ENCODE measurements at places on chromosomes 11 and 22.

DNA sequence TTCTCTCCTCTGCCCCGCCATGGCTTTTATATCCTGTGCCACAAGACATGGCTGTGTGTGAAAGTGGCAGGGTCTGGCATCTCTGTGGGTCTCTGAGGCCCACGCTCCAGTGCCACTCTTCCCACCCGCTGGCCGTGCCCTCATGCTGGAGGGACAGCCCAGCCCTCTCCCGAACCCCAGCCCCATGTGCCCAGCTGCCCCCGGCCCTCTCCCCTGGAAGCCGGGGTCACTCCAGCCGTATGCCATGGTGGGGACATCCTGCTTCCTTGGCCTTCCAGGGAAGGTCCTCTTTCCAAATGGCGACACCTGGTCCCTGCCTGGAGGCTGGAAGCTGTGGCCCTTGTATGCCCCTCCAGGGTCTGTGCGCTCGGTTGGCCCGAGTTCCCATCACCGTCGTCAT is 63.3 kb upstream of the PPP6R3 start:
- peaks cover 4% of the 10 kb centered on the region for H3K27me3 ChIP-seq
- H3K36me3 ChIP-seq, result peaks cover 16% of the 10 kb centered on the region
- no peak overlapping the region for H3K27ac ChIP-seq
- no peak overlapping the region for H3K4me3 ChIP-seq
- H3K4me1 ChIP-seq, result peaks cover 20% of the 10 kb centered on the region
- no peak for DNase-seq

- DNase-seq, result peak; percentile 38
- peaks cover 15% of the 10 kb centered on the region for H3K27me3 ChIP-seq
- H3K4me1 ChIP-seq, result peaks cover 7% of the 10 kb centered on the region
- peaks cover 5% of the 10 kb centered on the region for H3K36me3 ChIP-seq
Measured at GRCh38 chr11:62842171-62842741, 2.9 kb upstream of the WDR74 start.

- H3K4me1 ChIP-seq, result peaks cover 27% of the 10 kb centered on the region
- H3K27ac ChIP-seq, result no peak overlapping the region
- no peak for DNase-seq
- peaks cover 9% of the 10 kb centered on the region for H3K36me3 ChIP-seq
Measured at GRCh38 chr11:120911943-120912342, 112.0 kb upstream of the TBCEL start.

- no peak overlapping the region for H3K27ac ChIP-seq
- H3K4me3 ChIP-seq, result no peak overlapping the region
- DNase-seq, result no peak
- H3K27me3 ChIP-seq, result peaks cover 1% of the 10 kb centered on the region
- H3K4me1 ChIP-seq, result peaks cover 4% of the 10 kb centered on the region
Measured at GRCh38 chr22:24093855-24094254, 82.8 kb downstream of the CABIN1 start.

- DNase-seq, result no peak
- no peaks in the 10 kb centered on the region for H3K36me3 ChIP-seq
- H3K27me3 ChIP-seq, result no peaks in the 10 kb centered on the region
- H3K4me3 ChIP-seq, result no peak overlapping the region
- H3K27ac ChIP-seq, result no peak overlapping the region
Measured at GRCh38 chr11:3886985-3887384, 31.5 kb downstream of the STIM1 start.

GRCh38 chr11:83175815-83176214 is 17.7 kb upstream of the ANKRD42 start:
- peaks cover 16% of the 10 kb centered on the region for H3K36me3 ChIP-seq
- H3K27ac ChIP-seq, result no peak overlapping the region
- no peak overlapping the region for H3K4me3 ChIP-seq

GRCh38 chr11:35237860-35238715 is 99.1 kb downstream of the CD44 start:
- H3K27ac ChIP-seq, result no peak overlapping the region
- H3K4me1 ChIP-seq, result peaks cover 3% of the 10 kb centered on the region
- H3K36me3 ChIP-seq, result no peaks in the 10 kb centered on the region
- H3K4me3 ChIP-seq, result no peak overlapping the region

- no peak for DNase-seq
- no peaks in the 10 kb centered on the region for H3K27me3 ChIP-seq
- no peak overlapping the region for H3K27ac ChIP-seq
Measured at GRCh38 chr22:40911772-40912171, 39.4 kb upstream of the RBX1 start.

DNA sequence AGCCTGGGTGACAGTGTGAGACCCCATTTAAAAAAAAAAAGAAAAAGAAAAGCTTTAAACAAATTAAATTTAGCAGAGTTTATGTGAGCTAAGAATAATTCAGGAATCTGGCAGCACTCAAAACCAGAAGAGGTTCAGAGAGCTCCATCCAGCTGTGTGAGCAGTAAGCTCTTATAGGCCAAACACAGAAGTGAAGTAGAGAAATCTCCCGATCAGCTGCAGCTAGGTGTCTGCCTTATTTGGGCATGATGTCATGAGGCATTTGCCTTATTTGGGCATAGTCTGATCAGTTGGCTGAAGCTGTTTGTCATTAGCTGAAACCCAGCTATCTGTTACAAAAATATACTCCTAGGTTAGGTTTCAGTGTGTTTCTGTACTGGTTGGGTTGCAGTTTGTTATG is 8.2 kb downstream of the MS4A15 start:
- H3K27me3 ChIP-seq, result peaks cover 6% of the 10 kb centered on the region

GRCh38 chr11:1837171-1838076 is 1.4 kb upstream of the TNNI2 start:
- H3K4me3 ChIP-seq, result no peak overlapping the region
- H3K27me3 ChIP-seq, result peaks cover 1% of the 10 kb centered on the region
- peak; percentile 75 for DNase-seq
- no peaks in the 10 kb centered on the region for H3K4me1 ChIP-seq
- no peaks in the 10 kb centered on the region for H3K36me3 ChIP-seq

GRCh38 chr11:79922641-79923040 is 481.8 kb upstream of the TENM4 start:
- H3K36me3 ChIP-seq, result no peaks in the 10 kb centered on the region
- H3K27me3 ChIP-seq, result no peaks in the 10 kb centered on the region
- H3K4me1 ChIP-seq, result no peaks in the 10 kb centered on the region
- DNase-seq, result no peak
- H3K27ac ChIP-seq, result no peak overlapping the region
- H3K4me3 ChIP-seq, result no peak overlapping the region

DNA sequence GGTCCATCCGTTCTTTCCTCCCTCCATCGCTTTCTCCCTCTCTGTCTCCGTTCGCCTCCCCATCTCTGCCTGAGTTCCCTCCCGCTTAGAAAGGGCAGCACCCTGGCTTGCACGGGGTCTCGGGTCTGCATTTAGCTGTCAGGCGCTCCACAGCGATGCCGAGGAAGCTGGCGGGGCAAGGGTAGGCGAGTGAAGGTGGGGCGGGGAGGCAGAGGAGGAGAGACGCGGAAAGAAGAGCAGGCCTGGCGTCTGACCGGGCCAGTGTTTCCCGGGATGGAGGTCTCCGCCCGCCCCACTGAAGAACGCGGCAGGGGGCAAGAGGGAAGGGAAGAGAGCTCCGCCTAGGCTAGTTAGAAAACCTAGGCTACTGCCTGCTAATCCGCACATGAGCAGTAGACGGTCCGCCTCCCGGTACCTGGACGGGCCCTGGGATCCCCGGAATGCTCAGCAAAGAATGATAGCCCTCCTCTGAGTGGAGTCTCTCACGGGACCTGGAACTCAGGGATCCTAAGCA is 3922.5 kb upstream of the OR11H1 start:
- peaks cover 17% of the 10 kb centered on the region for H3K36me3 ChIP-seq
- H3K4me1 ChIP-seq, result no peaks in the 10 kb centered on the region

DNA sequence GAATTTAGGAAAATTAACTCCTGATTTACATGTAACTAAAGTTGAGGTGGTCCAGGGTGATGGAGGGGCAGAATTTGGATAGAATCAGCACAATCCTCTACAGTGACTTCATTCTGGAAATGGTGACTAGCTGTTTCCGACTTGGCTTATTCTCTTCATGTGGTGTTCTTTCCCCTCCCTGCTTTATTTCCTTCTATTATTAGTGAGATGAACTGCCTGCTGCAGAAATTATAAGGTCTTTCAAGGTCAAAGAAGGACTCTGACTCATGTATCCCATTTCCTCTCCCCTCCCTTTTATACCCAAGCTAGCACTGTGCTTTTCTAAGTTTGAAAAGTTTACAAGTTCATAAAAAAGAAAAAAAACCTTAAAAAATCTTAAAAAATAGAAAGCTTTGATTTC is 12.2 kb upstream of the MRPL17 start:
- H3K27me3 ChIP-seq, result peaks cover 2% of the 10 kb centered on the region
- H3K4me1 ChIP-seq, result peaks cover 7% of the 10 kb centered on the region
- no peaks in the 10 kb centered on the region for H3K36me3 ChIP-seq
- H3K4me3 ChIP-seq, result no peak overlapping the region

DNA sequence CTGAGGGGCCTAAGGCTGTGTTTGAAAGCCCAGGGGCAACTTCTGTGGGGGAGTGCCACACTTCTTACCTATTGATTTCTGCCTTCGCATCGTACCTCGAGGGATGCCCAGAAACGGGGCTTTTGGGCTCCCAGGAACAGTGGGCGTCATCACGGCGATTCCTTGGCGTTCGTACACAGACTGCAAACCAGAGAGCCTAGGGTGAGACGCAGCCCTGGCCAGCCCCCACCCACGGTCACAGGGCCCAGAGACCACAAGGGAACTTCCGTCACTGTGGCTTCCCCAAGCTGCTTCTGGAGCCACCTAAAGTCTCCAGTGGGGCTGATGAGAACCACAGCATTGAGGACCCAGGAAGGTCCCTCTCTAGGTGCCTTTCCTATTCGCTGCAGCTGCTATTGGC is 91.9 kb downstream of the CTTN start:
- H3K27me3 ChIP-seq, result no peaks in the 10 kb centered on the region
- no peak for DNase-seq
- no peaks in the 10 kb centered on the region for H3K4me1 ChIP-seq
- H3K4me3 ChIP-seq, result no peak overlapping the region
- H3K36me3 ChIP-seq, result peaks cover 8% of the 10 kb centered on the region

GRCh38 chr11:110991661-110992355 is 253.7 kb upstream of the POU2AF2 start:
- no peaks in the 10 kb centered on the region for H3K27me3 ChIP-seq
- H3K36me3 ChIP-seq, result no peaks in the 10 kb centered on the region
- H3K4me3 ChIP-seq, result no peak overlapping the region
- H3K4me1 ChIP-seq, result no peaks in the 10 kb centered on the region

GRCh38 chr11:9277176-9277575 is 12.0 kb upstream of the DENND5A start:
- H3K36me3 ChIP-seq, result peaks cover 3% of the 10 kb centered on the region
- H3K27me3 ChIP-seq, result peaks cover 2% of the 10 kb centered on the region
- H3K4me3 ChIP-seq, result no peak overlapping the region
- H3K4me1 ChIP-seq, result peaks cover 5% of the 10 kb centered on the region

GRCh38 chr22:47251911-47252310 is 489.5 kb downstream of the TBC1D22A start:
- no peak overlapping the region for H3K27ac ChIP-seq
- no peak overlapping the region for H3K4me3 ChIP-seq
- no peak for DNase-seq
- peaks cover 12% of the 10 kb centered on the region for H3K36me3 ChIP-seq
- H3K4me1 ChIP-seq, result no peaks in the 10 kb centered on the region

- H3K27me3 ChIP-seq, result peaks cover 14% of the 10 kb centered on the region
- H3K36me3 ChIP-seq, result peaks cover 11% of the 10 kb centered on the region
- DNase-seq, result no peak
- no peak overlapping the region for H3K4me3 ChIP-seq
- H3K27ac ChIP-seq, result no peak overlapping the region
Measured at GRCh38 chr22:20223421-20224255, 44.5 kb downstream of the RTN4R start.

DNA sequence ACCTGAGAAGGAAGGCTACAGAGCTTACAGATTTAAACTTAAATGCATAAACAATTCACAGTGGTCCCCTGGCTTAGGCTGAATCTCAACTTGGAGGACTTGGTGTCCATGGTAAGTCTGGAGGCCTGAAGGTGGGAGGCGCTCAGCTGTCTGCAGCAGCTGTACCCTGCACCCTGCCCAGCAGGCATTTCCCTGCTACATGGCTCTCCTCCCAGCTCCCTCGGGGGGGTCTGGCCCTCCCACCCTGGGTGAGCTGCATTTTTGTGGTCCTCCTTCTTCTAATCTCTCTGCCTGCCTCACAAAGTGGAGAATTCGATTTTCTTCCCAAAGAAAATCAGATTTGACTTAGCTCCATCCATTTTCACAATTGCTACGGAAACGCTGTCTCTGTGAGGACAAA is 273.2 kb downstream of the KIRREL3 start:
- no peak for DNase-seq
- H3K4me3 ChIP-seq, result no peak overlapping the region
- H3K4me1 ChIP-seq, result peaks cover 26% of the 10 kb centered on the region
- H3K36me3 ChIP-seq, result no peaks in the 10 kb centered on the region

GRCh38 chr22:17368554-17369438 is 464 bp upstream of the CECR2 start:
- peak; percentile 74 for DNase-seq
- H3K27ac ChIP-seq, result peak overlapping the region; percentile 95
- H3K27me3 ChIP-seq, result peaks cover 17% of the 10 kb centered on the region
- peaks cover 18% of the 10 kb centered on the region for H3K36me3 ChIP-seq
- peaks cover 38% of the 10 kb centered on the region for H3K4me1 ChIP-seq

DNA sequence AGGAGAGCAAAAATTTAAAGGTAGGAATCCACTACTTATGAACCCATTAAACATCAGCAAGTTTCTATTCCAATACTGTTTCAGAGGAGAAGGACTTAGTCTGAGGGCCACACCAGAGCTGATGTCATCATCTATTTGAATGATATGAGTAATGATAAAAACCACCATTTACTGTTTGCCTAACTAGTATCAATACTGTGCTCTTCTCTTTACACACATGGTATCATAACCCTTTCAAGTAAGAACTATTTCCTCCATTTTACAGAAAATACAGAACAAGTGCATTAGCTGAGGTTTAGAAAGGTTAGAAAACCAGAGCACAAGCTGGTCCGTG is 651.3 kb upstream of the KIRREL3 start:
- H3K27me3 ChIP-seq, result no peaks in the 10 kb centered on the region
- no peak overlapping the region for H3K27ac ChIP-seq
- DNase-seq, result no peak
- H3K4me1 ChIP-seq, result peaks cover 3% of the 10 kb centered on the region

GRCh38 chr11:82686211-82686610 is 47.5 kb downstream of the FAM181B start:
- no peaks in the 10 kb centered on the region for H3K36me3 ChIP-seq
- no peak for DNase-seq
- H3K27ac ChIP-seq, result no peak overlapping the region
- H3K4me1 ChIP-seq, result no peaks in the 10 kb centered on the region

DNA sequence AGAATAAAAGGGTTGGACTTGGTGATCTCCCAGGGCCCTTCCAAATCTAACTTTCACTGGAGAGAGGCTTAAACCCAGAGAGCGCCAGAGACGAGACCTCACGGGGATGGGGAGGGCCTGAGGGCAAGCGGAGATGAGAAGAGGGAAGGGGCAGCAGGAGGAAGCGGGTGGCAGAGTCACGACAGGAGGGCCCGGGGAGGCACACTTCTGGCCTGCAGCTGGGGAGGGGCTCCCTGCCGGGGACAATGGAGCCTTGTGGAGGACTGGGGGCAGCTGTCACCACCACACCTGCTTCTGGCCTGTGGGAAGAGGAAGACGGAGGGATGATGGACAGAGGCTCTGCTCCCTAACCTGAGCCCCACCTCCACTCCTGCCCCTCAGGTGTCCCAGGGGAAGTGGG is 40.2 kb downstream of the PDE2A start:
- H3K27me3 ChIP-seq, result peaks cover 22% of the 10 kb centered on the region
- no peak for DNase-seq
- peak overlapping the region; percentile 30 for H3K27ac ChIP-seq
- no peak overlapping the region for H3K4me3 ChIP-seq

All from endothelial cell (in vitro differentiated cells).